ENCODE measurements at places on chromosomes 13 and 19.

GRCh38 chr13:95541308-95541707 is 11.2 kb upstream of the CLDN10 start:
- no peak for DNase-seq

GRCh38 chr13:26021516-26021915 is 30.3 kb downstream of the SHISA2 start:
- DNase-seq: no peak

DNA sequence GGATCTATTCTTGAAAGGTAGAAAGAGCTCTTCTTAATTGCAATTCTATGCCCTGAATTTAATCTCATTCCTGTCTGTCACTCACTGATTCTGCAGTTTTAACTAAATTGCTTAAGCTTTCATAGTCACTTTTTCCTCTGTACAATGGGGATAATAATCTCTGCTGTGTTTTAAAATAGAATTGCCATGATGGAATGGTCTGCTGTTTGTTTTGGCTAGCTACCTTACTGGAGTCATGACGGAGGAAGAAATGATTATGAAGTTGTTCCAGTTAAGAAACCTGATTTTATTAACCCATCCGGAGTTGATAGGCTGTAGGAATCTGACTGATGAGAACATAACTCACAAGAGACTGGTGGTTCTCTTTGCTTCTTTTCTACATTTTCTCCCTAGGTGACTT is 54.9 kb upstream of the ITM2B start:
- no peak for DNase-seq

DNA sequence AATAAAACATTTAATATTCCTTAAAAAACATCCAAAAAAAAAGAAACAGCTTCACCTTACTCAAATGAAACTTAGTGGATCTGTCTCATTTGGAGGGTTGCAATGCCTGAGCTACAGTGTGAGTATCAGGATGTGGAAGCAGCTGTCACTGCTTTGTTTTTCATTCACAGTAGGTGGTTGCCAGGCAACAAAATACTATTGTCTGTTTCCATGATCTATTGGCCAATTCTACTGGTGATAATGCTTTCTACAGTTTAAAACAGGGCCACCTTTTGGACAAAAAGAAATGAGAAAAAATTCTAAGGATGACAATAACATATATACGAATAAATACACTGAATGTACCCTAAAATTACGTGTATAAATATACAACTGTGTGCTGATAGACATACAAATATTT is 3.0 kb downstream of the ENOX1 start:
- DNase-seq: no peak

- no peak for DNase-seq
Measured at GRCh38 chr13:93249364-93250306, 23.0 kb downstream of the GPC6 start.

DNA sequence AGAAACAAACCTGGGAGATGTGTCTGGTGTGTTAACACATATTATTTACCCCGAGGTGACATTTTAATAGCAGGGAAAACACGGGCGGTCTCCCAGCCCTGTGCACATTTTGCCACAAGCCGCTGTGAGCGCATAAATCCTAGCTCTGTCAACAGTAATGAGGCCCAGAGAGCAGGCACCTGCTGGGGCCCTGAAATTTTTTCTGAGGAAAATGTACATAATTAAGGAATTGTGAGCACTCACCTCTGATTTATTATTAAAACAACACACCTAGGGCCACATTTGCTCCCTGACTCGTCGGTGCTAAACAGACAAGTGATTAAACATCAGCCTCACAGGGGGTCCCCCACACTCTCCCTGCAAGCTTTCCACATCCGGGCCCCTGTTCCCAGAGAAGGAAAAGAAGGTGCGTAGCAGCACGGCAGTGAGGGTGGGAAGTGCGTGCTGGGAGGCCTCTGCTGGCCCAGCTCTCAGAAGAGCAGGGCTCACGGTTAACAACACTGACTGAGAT is 616.3 kb downstream of the UQCRFS1 start:
- DNase-seq: no peak

- DNase-seq: no peak
Measured at GRCh38 chr19:48415395-48415794, 21.9 kb downstream of the GRIN2D start.

DNA sequence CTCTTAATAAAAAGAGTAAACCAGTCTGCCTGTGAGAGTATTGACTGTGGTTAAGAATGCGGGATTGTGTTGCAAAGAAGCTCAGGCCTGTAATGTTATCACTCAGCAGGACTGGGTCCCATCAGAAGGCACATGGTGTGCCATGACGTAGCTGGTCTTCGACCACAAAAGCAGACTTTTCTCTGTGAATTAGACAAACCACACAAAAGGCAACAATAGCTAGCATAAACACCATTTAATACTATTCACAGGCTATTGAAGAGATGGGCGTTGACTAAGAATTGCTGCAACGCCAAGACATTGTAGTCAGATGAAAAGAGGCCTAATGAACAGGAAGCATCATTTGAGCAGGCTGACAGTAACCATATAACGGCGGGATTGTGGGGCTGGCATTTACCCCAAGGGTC is 235.6 kb upstream of the SOX21 start:
- DNase-seq: no peak

DNA sequence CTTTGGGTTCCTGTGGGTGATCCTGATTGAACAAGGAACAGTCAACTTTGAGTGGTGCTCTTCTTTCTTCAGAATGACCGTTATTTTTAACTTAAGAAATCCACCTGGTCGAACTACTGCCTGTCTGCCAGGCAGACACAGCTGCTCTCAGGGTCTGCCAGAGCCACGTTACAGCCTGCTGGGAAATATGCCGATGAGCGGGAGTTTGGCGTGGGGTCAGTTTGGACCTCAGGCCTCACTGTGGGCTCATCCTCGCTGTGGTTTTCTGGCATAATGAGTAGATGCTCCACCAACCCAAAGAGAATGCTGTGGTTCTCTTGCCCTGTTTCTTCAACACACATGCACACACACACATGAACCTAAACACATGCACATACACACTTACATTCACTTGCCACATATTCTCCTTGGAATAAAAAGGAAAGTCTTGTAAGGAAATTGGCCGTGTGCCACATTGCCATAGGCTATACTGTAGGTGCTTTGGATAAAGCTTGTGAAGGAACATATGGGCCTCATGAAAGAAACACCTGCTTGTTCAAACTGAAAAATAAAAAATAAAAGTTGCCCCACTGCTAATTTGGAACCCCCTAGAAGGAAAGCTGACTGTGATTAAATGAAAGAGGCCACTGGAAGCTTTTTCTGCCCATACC is 598.7 kb upstream of the KLF12 start:
- no peak for DNase-seq
